ENCODE measurements at places on chromosomes 3 and 15. TPM values are rescaled to one million over a fixed set of nuclear protein-coding genes. Genes with fewer than 3 reads are reported as not detected.

- DNase-seq, result no peak
Observed at GRCh38 chr15:93987068-93987467, 244.3 kb upstream of the MCTP2 start.

- DNase-seq, result peak; percentile 15
Observed at GRCh38 chr3:12508291-12508700, 24.0 kb downstream of the TSEN2 start.

PPP1R14D gene
- total RNA-seq, result not detected

DNA sequence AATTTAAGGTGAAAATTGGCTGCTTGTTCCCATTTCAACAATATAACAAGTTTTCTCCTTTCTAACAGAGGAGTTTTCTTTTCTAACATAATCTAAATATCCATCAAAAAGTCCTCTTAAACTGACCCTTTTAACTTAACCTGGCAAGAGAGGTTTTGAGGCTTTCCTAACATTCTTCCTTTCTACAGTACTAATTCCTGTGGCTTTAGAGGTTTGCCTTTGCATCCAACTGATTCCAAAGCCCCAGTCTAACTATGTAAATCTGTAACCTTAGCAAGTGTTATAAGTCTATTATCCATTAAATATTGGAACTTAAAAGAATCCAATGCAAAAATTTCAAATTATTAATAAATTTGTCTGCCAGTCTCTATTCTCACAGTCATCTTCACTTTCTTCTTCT lies 134.1 kb downstream of the ISL2 start:
- DNase-seq, result no peak

Data from tibial nerve (tissue), 4 donors.